A549 treated with ZK216348 at 1 μM for 4 hours (cell line): ENCODE measurements at places on chromosomes 12 and 14. TPM values are rescaled to one million over a fixed set of nuclear protein-coding genes. Genes with fewer than 3 reads are reported as not detected.

Gene CCDC197
- total RNA-seq: not detected in 5 replicates

Gene GLI1
- 3.9 to 8.8 TPM (median 7.3 TPM) in 5 replicates for total RNA-seq

Gene MGP
- 0.45 TPM in 1 of 5 replicates, not detected in the others for total RNA-seq

Gene TBC1D30
- 1.2 to 2.1 TPM (median 1.8 TPM) in 5 replicates for total RNA-seq

Gene KERA
- not detected in 5 replicates for total RNA-seq

Gene P2RX2
- not detected in 5 replicates for total RNA-seq

Gene DNAAF2
- 9.4 to 12.6 TPM (median 11.8 TPM) in 5 replicates for total RNA-seq

Gene AKAP3
- 0.07 to 1.2 TPM (median 0.08 TPM) in 3 of 5 replicates, not detected in the others for total RNA-seq

Gene NID2
- total RNA-seq: 20.3 to 32.6 TPM (median 28.8 TPM) in 5 replicates

Gene RD3L
- not detected in 5 replicates for total RNA-seq

Gene APOF
- not detected in 5 replicates for total RNA-seq

Gene FOXG1
- 0.11 to 0.27 TPM (median 0.12 TPM) in 5 replicates for total RNA-seq

Gene PRH2
- total RNA-seq: not detected in 5 replicates

Gene ATP5F1B
- total RNA-seq: 708 to 1,018 TPM (median 924 TPM) in 5 replicates

Gene VEZT
- 52.1 to 88.7 TPM (median 62.0 TPM) in 5 replicates for total RNA-seq

Gene HOXC4
- 1.7 to 3.9 TPM (median 3.8 TPM) in 5 replicates for total RNA-seq

Gene SLC15A5
- total RNA-seq: not detected in 5 replicates

Gene NDUFA12
- total RNA-seq: 124 to 206 TPM (median 144 TPM) in 5 replicates

Gene NOXRED1
- total RNA-seq: 0.26 TPM in 1 of 5 replicates, not detected in the others

Gene OVCH1
- not detected in 5 replicates for total RNA-seq

Gene CD27
- total RNA-seq: not detected in 5 replicates

Gene ZNF664
- 44.8 to 65.7 TPM (median 62.4 TPM) in 5 replicates for total RNA-seq

Gene PPP2R3C
- 20.3 to 34.5 TPM (median 24.2 TPM) in 5 replicates for total RNA-seq

Gene TCP11L2
- total RNA-seq: 2.2 to 2.7 TPM (median 2.5 TPM) in 5 replicates

Gene PRR13
- 282 to 366 TPM (median 357 TPM) in 5 replicates for total RNA-seq

Gene LPAR5
- 0.42 to 1.1 TPM (median 0.76 TPM) in 5 replicates for total RNA-seq

Gene CRACR2A
- total RNA-seq: 1.1 to 1.6 TPM (median 1.2 TPM) in 5 replicates

Gene CLEC4E
- 0.11 to 0.68 TPM (median 0.26 TPM) in 3 of 5 replicates, not detected in the others for total RNA-seq

Gene GYS2
- total RNA-seq: 0.05 to 0.15 TPM (median 0.09 TPM) in 3 of 5 replicates, not detected in the others
